NCI-H774 (cell line): ENCODE measurements at places on chromosomes 2 and 18.

- no peak for DNase-seq
These were observed 57.8 kb upstream of the CCDC141 start for GRCh38 chr2:179107737-179108136.

- no peak for DNase-seq
These were observed 615.0 kb upstream of the DDX18 start for GRCh38 chr2:117199511-117199910.

GRCh38 chr2:129689653-129690448 lies 289.6 kb upstream of the RAB6C start:
- no peak for DNase-seq

DNA sequence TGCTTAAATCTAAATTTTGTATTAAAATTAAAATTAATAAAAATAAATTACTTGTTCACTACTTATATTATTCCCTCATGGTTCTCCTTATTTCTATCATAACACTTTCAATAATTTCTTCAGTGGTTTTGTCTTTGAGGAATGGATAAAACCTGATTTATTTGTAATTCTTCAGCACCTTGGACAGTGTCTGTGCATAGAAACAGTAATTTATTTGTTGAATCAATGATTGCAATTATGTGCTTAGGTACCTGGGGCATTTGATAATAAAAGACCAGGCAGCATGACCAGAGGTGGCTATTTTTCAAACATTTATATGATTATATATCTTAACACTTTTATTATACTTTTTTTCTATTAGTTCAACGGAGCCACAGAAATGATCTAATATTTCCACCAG lies 1062.7 kb downstream of the DSC3 start:
- no peak for DNase-seq

- no peak for DNase-seq
These were observed 41.8 kb downstream of the SLC14A1 start for GRCh38 chr18:45765796-45766195.

DNA sequence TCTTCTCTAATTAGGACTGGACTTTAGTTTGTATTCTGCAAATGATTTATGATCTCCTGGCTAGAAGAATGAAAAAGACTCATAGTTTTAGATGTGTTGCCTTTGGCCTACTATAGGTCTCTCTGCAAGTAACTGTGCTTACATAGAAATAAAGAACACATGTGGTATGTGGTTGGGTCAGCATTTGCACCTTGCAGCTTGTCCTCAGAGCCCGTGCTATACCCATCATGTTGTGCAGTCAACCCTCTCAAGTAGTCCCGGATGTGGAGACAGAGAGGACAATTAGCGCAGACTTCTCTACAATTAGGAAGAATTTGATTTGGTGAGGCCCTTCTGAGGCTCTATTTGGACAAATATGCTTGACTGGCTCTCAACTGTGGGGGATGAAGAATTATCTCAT lies 203.7 kb upstream of the ITGA4 start:
- no peak for DNase-seq
